Breast epithelium (tissue), 4 donors: ENCODE measurements at places on chromosomes 7 and 10.

DNA sequence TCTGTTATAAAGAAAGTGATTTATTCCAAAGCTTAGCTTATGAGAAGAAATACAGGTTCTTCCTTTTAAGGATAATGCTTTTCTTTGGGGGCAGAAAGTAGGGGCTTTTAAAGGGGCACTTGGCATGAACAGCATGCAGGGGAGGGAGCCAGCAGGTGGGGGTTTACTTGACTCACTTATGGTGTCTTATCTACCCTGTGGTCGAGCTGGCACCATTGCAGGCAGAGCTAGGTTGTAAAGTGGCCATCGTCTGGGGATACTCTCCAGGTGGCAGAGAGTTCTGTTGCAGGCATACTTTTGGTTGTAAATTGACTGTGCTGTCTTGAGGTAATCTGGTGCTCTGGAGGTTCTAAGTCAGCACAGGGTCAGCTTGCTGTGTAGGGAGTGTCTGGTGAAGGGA is 26.3 kb upstream of the IFRD1 start:
- no peak for DNase-seq

- DNase-seq: no peak
These were observed 17.1 kb downstream of the PNLIPRP2 start for GRCh38 chr10:116637830-116638229.

- DNase-seq: no peak
These were observed 90.6 kb downstream of the MARCHF5 start for GRCh38 chr10:92381543-92381954.

DNA sequence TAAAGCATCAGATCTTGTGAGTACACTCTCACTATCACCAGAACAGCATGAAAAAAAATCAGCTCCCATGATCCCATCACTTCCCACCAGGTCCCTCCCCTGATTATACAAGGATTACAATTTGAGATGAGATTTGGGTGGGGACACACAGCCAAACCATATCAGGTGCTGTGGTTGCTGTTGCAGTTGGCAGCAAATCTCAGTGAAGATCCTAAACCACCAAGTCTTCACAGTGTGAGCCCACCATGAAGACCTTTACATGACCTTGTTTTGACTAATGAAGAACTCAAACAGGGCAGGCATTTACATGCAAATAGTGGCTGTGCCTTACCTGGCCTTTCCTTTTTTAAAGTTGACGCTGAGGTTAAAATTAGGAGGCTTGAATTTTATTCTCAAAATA is 242.6 kb downstream of the ACTR3B start:
- no peak for DNase-seq

GRCh38 chr7:83271212-83272099 is 108.8 kb upstream of the PCLO start:
- no peak for DNase-seq

GRCh38 chr7:120307991-120308545 is 35.1 kb downstream of the KCND2 start:
- no peak for DNase-seq

DNA sequence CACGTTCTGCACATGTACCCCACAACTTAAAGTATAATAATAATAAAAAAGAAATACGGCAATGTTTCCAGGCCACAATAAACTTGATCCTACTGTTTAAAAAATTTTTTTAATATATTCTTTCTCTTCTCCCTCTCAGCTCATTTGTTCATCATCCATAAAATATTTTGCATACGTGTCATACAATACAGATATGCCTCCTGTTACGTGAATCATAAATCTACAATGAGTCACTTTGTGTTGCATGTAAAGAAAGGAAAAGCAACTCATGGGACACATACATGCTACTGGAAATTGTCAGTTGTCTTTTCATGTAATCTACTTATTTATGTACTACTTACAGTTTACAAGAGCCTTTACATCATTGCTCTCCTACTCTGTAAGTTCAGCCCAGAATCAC is 1.1 kb upstream of the TECTB start:
- DNase-seq: no peak

GRCh38 chr7:47553309-47553708 is 28.6 kb downstream of the TNS3 start:
- no peak for DNase-seq
